Stimulated activated memory B cell treated with anti-CD40 and anti-IgM and Interleukin-4, amounts not matched to agents 10 μg/mL and 1 μg/mL and 100 μg/mL, for 72 hours (primary cell): ENCODE measurements at places on chromosomes 2 and 18.

DNA sequence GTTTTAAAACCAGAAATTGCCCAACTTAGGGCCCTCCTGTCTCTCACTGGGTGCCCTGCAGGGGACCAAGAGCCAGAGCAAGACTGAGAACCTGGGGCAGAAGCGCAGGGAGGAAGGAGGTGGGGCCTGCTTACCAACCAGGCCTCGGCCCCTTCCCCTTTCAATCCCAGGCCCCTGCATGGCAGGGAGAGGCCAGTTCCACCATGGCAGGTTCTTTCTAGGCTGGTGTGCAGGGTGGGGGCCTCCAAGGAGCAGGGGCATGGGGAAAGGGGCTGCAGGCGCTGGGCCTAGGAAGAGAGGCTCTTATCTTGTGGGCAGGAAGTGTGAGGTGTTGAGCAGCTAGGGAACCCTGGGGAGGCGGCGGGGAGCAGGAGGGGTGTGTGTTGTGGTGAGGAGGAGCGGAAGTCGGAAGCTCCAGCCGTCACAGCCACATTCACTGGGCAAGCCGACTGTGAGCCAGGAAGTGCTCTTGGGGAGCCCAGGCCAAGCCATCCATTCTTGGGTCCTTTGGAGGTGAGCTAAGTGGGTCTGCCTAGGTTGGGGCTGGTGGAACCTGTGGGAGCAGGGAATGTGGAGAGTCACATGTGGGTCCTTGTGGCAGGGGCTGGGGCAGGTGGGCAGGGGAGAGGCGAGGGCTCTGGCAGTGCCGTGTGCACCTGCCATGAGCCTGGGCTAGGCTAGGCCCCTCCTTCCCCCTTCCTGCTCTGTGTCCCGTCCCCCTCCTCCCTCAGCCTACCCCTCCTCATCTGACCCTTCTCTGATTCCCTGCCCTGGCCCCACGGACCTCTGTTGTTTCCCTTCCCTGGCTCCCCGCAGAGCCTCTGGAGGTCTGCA lies at the start of gene PSD4:
Gene PSD4 (plus strand): TSS at position 430 of the 834 bp plus-strand sequence. CDS start 8,486 bp downstream, outside the sequence.
- ATAC-seq: peak; percentile 89

DNA sequence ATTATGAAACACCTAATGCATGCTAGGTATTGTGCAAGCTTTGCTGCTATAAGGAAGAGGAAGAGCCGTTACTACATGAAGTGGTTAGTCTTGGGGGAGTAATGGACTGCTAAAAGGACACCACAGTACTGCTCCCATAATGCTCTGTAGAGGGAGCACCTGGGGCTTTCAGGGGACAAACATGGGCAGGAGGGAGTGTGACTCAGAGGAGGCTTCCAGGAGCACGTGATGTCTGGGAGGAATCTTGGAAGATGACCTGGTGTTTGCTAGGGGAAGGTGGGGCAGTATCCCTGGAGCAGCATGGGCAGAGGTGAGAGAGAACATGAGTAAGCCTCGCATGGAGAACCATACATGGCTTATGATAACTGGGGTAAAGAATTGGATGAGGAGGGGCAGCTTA lies 18.8 kb downstream of the MAPK4 start:
- no peak for ATAC-seq

- no peak for ATAC-seq
Observed at GRCh38 chr2:187383043-187383800, 64.8 kb downstream of the CALCRL start.

DNA sequence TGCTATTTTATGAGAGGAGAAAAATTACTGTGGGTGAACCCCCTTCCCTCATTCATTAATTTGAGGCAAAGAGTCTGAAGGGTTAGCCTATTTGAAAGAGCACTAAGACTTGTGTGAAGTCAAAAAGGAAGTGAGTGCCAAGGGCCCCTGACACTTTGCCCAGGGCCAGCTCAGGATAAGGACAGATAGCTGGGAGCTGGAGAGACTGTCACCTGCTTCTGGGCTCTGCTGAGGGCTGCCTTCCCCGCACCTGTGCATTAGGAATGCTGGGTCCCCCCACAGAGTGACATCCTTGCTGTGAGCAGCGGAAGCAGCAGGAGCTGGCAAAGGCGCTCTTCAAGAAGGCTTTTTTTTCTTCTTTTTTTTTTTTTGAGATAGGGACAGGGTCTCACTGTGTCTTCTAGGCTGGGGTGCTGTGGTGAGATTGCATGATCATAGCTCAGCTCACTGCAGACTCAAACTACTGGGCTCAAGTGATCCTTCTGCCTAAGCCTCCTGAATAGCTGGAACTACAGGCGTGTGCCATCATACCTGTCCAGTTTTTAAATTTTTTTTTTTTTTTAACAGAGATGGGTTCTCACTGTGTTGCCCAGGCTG lies 148.3 kb downstream of the AQP4 start:
- ATAC-seq: no peak

- ATAC-seq: no peak
Observed at GRCh38 chr2:67318563-67318962, 78.6 kb upstream of the ETAA1 start.

DNA sequence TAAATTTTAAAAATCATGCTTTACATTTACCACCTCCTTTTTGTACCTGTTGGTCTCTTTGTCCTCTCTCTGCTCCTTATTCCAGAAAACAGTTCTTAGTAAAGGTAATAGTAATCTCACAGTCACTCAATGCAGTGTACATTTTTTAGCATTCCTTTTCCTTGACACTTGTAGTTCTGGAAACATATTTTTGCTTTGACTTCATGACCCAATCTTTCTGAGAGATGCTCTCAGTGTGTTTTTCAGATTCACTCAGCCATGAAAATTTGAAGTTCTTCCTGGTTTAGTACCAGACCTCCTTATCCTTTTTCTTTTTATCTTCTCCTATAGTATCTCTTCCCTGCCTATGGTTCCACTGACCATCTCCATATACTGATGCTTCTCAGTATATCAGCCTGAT lies 747.5 kb upstream of the ZEB2 start:
- ATAC-seq: no peak

DNA sequence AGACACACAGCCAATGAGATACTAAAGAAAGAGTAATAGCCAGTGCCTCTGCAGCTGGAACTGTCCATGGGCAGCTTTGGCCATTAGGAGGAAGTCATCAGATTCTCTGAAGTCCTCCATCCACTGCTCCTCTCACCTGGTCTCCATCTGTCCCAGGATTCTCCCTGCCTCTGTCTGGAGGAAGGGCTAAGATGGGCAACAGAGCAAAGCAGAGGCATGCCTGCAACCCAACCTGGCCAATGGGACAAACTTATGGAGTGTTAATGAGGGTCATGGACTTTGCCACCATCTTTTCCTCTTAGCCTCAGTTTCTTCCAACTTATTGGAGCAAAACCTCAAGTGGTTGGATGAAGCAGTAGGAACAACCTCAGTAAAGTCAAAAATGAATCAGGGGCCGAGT lies 91.5 kb upstream of the SIX3 start:
- no peak for ATAC-seq

- ATAC-seq: no peak
Observed at GRCh38 chr2:38109732-38110181, 33.8 kb upstream of the CYP1B1 start.
